ENCODE measurements at places on chromosomes 4 and X. TPM values are rescaled to one million over a fixed set of nuclear protein-coding genes. Genes with fewer than 3 reads are reported as not detected.

DNA sequence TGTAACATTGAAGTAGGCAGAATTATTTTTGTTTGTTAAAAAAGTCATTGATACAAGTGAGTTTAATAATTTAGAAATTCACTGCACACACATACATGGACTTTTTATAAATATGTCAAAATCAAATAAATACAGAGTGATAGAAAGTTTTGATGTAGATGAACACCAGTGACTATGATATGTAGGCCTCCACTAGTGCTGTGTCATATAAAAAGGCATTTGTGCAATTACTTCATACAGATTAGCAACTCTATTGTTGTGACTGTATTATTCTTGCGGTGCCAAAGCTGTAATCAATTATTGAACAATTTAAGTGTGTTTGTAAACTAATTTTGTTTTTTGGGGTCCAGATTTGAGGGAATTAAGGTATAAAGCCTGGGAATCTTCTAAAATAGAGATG lies 366.2 kb upstream of the PITX2 start:
- DNase-seq, result no peak

GRCh38 chr4:60216752-60217151 lies 983.4 kb upstream of the ADGRL3 start:
- DNase-seq, result no peak

SSX2B gene
- total RNA-seq, result not detected

DNA sequence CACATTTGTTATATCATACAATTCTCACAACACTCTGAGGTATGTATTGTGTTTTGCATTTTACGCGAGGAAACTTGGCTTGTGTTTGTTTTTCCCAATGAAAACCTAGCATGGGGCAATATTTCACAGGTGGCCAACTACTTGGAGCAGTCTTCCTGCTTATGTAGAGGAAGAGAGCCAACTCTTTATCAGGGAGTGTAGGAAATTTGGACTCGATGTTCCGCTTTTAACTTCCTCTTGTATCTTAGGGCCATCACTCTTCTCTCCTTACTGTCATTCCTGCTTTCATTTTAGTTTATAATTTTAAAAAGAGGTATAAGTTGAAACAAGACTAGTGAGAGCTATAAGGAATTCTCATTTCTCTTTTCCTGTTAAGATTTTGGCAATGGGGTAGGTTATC lies 107.7 kb upstream of the RPS6KA3 start:
- DNase-seq, result no peak

DNA sequence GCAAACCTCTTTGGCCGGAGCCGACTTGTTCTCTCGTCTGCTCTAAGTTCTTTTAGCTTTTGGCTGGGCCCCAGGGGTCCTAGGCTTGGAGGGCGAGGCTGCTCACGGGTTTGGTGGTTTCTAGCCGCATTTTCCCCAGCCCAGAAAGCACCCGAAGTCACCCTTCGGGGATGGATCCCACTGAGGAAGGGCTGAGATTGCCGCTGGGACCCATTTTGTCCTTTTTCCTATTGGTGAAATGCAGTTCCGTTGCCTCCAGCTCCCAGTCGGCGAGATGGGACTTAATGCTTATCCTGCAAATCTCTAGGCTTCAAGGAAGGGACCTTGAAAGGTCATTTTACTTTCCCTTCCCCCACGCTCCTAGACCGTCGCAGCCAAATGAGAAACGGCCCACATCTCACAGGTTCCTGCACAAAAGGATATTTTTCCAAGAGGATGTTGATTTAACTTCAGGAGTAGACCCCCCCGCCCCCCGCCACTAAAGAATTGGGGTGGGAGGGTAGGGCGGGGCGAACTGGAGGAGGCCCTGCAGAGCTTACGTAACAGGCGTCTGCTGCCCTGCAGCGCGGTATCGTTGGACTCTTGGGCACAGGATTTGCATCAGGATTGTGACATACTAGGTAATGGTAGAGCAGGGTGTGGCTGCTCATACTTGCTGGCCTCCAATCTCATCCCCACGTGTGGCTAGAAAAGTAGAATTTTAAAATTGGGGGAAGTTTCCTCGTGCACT lies 564 bp downstream of the PGK1 start:
- peak; percentile 60 for DNase-seq

TMSB15B gene
- total RNA-seq, result 0.49 TPM

RASGEF1B gene
- total RNA-seq, result 13.6 TPM

- no peak for DNase-seq
Observed at GRCh38 chr4:139153411-139154133, 23.4 kb downstream of the ELF2 start.

DNA sequence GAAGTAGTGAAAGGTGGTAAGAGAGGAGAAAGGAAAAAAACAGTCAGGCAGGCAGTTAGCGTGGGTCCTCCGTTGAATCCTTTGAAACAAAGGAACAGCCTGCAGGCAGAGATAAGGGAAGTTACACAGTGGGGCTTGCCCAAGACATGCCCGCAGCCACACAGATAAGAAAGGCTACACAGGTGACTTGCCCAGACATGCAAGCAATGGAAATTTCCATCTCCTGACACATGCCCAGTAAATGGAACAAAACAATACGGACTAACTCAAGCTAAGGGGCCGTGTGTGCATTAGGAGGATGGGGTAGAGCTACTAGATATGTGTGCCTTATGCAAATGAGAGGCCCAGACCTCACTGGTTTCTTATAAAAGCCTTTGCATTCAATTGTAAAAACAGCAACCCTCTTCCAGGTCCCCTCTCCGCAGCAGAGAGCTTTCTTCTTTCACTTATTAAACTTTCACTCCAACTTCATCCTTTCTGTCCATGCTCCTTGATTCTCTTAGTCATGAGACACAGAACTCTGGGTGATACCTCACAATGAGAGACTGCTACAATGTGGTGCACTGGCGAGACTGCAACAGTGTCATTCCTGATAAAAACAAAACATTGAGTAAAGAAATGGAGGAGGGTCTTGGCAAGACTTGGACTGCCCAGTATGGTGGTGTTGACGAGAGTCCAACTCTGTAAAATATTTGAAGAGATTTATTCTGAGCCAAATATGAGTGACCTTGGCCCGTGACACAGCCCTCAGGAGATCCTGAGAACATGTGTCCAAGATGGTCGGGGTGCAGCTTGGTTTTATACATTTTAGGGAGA lies 997.4 kb upstream of the PRKX start:
- no peak for DNase-seq

DNA sequence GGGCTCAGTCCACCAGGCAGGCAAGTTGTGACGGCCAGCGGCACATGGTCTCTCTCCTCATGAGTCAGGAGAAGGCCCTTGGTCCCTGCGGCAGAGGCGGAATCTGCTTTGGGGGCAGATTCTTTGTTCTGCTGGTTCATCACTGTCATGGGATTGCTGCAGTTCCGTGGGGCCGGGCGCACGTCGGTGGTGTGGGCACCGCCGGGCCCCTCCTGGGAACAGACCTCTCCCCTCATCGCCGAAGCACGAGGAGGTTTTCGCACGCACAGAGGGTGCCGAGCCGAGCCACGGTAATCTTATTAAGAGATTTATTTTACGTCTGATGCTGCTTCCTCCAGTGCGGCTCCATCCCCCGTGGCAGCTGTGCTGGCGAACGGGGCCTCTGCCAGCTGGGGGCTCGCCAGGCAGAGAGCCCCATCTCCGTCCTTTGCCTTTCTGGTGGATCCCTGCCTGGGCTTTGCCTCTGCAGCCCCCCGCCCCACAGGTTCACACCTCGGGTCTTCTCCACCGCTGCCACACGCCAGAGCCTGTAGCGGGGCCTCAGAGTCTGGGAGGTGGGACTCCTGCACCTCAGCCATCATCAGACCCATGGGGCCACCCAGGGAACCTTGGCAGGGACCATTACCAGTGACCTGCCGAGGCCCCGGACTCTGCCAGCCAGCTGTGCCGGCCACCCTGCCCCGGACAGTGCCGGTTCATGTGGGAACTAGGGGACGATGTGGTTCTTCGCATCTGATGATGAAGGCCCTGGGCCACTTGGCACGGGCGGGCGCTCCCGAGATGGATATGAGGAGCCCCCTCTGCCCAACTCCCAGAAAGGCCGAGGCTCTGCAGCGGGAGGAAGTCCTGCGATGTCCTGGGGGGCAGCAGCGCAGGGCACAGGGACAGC lies 86.7 kb upstream of the NKX1-1 start:
- no peak for DNase-seq

DNA sequence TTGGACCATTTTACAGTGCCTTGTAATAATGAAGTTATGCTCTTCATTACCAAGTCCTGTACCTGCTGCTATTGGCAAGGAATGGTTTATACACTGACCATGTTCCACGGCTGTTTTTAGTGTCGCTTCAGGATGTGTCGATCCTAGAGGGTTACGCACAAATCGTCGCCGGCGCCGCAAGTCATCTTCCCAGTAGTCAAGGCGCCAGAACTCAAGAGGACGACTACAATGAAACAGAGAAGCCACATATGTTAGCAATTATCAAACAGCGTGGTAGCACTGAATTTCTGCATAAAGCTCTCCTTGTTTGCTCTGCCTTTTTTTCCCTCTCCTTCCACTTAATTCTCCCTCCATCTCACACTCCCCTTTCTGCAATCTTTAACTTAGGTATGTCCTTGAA lies 17.0 kb downstream of the MAB21L2 start:
- no peak for DNase-seq

RNF150 gene
- 2.5 TPM for total RNA-seq

BST1 gene
- 14.6 TPM for total RNA-seq

STK32B gene
- 1.1 TPM for total RNA-seq

DNA sequence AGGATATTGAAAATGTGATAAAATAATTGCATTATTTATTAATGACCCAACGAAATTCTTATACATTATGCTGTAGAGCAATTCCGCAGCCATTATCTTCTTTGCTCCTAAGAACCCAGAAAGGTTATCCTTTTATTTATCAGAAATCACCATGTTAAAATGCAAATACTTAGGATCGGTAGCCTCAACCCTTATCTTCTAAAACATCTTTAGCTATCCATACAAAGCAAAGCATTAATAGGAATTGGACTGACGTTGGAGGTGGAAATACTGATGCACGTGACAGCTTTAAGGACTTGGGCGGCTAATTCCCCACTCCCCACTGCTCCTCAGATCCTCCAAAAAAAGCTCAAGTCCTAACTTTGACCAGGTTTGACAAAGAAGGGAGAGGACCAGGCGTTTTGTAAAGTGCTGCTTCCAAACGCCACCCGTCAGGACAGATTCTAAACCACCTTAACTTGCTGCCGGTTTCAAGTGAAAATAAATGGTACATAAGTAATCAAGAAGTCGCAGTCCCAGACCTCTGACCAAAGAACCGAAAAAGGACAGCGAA lies 539 bp upstream of the SPCS3 start:
- no peak for DNase-seq

GRCh38 chr4:123896446-123897071 lies 500.0 kb downstream of the SPRY1 start:
- no peak for DNase-seq

DNA sequence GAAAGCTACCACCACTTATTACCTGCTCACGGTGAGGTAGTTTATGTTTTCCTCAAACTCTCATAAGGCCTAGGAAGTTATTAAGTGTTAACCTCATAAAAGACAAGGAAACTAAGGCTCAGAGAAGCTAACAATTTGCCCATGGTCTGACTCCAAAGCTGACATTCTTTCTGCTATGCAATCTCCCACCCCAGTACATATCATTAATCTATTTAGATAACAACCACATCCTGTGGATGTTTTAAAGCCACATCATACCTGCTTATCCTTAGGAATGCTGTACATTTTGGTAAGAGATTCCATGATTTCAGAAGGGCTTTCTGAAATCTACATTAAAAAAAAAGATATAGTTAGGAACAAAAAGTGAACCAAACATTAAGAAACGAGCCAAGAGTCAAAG lies 55.4 kb downstream of the HUWE1 start:
- DNase-seq, result no peak

DNA sequence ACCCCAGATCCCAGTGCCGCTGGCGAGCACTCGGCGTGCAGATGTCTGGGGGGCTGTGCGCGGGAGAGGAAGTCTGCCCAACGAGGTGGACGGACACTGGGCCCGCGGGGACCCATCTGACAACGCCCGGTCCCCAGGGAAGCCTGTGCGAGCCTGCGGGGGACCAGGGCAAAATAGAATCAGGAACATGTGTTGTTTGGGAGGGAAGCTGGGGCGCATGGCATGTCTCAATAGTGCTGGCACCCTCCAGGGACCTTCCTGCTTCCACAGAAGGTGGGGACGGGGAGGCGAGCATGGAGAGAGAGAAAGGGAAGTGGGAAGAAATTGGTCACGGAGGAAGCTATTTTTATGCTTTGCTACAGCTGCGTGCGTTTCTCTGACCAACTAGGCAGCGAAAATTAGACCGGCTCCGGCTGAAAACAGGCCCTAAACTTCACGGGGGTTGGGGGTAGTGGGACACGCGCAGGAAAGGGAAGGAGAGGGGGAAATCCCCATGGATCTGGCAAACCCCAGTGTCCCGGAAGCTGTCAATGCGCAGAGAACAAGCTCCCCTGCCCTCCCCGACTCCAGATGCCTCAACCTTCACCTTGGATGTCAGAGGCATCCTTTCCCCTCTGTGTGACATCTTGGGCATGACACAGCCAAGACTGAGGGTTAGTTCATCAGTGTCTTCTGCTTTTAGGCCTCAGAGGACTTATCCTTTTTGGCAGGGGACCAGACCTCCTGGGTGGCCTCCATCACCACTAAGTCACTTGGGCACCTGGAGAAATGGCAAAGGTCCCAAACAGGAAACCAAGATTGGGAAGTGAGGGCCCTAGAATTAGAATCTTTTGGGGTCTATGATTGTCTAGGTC lies 169.8 kb upstream of the BCOR start:
- DNase-seq, result no peak

DNA sequence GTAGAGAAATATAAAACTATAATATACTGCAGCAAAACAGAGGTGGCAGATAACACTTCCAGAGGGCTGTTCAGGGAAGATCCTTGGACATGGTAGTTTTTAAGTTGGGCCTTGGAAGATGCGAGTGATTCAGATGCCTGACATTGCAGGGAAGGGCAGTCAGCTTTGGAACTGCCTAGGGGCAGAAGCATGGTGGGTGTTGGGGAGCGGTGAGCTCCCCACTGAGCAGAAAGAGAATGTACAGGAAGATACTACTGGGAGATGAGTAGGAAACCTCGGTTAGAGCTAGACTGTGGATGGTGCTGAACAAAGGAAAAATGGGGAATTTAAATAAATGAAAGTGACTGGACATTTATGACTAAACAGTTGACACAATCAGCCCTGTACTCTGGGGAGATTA lies 24.9 kb upstream of the SEC24B start:
- no peak for DNase-seq

- DNase-seq, result no peak
Observed at GRCh38 chr4:26281881-26282280, 38.9 kb upstream of the RBPJ start.

- no peak for DNase-seq
Observed at GRCh38 chr4:166012129-166013030, 139.3 kb downstream of the TLL1 start.

PFKFB1 gene
- total RNA-seq, result 0.29 TPM

DNA sequence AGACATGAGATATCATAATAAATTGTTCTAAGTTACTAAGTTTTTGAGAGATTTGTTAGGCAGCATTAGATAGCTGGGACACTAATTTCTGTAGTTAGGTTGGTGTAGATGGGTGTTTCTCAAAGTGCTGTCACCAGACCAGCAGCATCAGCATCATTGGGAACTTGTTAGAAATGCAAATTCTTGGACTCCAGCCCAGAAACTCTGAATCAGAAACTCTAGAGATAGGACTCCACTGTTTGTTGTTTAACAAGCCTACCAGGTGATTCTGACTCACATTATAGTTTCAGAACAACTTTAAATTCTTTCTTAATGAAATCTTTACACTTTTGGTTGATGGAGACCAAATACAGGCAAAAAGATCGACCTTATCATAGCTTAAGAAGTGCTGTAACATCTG lies 173.7 kb downstream of the PABPC4L start:
- no peak for DNase-seq

- DNase-seq, result no peak
Observed at GRCh38 chrX:155997436-155997835, at the start of gene IL9R. TSS of gene IL9R (plus strand) at chrX:155997696. CDS start at chrX:155997760, 64 bp downstream.

F11 gene
- not detected for total RNA-seq
